ENCODE measurements at places on chromosomes 12 and 14.

GRCh38 chr14:64676410-64677008 lies 27.7 kb upstream of the PLEKHG3 start:
- no peak for DNase-seq

DNA sequence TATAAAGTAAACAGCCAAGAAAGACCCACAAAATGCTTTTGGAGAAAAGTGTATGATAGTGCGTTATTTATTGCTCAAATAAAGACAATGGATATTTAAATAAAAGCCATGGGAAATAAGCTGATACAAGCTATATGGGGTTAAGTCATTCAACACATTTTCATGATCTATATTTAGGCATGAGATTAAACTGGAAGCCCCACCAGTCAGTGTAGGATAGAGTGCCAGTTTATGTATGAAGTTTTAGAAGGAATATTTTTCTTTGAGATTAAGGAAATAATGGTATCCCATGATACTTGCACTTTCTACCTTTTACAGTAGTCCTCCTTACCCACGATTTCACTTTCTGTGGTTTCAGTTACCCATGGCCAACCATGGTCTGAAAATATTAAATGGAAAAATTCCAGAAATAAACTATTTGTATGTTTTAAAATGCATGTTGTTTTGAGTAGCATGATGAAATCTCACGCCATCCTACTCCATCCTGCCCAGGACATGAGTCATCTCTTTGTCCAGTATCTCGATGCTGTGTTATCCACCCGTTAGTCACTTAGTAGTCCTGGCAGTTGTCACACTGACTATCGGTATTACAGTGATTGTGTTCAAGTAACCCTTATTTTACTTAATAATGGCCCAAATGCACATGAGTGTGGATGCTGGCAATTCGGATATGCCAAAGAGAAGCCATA lies 22.3 kb downstream of the SYT1 start:
- no peak for DNase-seq

DNA sequence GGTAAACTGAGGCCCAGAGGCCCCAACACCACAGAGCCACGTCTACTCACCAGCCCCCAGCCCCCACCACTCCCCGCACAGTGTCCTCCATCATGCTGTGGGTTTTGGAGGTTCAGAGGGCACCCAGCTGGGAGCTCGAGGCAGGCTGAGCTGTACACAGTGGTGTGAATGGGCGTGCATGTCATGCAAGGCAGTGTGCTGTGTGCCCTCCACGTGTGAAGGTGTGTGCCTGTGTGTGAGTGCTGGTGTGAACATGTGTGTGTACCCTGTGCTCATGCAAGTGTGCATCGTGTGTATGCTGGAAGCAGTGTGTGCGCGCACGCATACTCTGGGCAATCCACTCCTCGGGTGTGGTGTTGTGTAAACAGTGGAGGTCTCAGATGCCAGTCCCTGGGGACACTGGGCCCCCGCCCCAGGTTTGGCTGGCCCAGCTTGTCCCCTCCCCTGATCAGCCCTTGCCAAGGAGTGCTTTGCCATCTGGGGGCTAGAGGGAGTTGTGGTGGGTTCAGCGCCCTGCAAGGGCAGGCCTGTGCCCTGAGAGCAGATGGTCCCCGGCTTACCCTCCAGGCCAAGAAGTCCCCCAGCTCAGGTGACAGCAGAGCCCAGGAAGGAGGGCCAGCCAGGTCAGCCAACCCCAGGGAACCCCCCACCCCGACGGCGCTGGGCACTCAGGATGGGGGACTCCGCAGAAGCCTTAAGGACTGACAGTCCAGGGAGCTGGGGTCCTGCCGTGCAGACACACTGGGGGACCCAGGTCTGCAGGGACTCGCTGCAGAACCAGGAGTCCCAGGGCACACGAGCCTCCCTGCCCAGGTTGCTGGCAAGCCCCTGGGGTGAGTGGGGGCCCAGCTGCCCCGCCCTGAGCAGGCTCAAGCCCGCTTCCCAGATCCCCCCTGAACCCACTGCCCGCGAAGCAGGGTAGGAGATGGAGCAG lies 23.8 kb upstream of the GPR132 start:
- DNase-seq = no peak

GRCh38 chr12:62772416-62772955 lies 162.5 kb downstream of the PPM1H start:
- DNase-seq = no peak

DNA sequence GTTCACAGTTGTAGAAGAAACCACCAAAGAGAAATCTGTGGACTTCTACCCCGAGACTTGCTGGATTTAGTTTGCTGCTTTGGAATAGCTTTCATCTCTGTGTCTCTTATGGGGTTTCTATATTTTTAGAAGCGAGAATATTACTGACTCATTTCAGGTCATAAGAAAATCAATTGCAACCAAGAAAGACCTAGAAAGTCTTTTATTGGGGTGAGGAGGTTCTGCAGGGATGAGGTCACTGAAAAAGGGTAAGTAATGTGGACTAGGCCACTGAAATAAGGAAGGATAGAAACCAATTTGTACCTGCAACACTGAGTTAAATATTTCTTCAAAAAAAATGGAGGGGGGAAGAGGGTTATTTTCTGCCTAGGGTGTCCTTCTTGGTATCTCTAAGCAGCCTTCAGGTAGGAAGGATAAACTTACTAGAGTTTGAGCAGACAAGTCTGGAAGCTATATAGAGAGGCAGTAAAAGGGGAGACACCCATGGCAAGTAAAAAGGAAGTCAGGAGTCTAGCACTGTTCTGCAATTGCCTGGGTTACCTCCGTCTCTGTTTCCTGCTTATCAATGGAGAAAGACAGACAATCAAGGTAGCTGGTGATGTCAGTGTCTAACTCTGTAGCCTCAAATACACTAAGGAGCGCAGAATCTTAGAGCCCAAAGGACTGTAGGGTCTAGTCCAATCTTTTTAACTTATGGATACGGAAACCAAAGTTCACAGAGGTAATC lies 19.6 kb upstream of the KERA start:
- DNase-seq = no peak

DNA sequence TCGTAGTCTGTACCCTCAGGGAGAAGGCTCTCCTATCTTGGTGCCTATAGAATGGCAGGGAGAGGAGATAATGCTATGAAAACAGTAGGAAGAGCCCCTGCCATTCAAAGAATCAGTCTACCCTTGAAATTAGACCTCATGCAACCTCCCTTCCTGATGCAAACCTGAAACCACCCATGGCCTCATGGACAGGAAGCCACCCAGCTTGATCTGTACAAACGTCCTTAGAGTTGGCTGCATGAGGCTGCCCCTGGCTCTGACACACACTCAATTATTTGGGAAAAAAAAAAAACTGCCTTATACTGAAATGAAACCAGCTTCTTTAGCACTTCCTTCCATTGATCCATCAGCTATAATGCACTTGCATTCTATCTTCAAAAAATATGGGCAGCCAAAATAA lies 116.6 kb upstream of the BCL2L14 start:
- DNase-seq = no peak

- DNase-seq = no peak
Observed at GRCh38 chr12:116659771-116660481, 77.9 kb downstream of the SPRING1 start.

GRCh38 chr12:15179672-15180071 lies 41.5 kb downstream of the RERG start:
- no peak for DNase-seq

DNA sequence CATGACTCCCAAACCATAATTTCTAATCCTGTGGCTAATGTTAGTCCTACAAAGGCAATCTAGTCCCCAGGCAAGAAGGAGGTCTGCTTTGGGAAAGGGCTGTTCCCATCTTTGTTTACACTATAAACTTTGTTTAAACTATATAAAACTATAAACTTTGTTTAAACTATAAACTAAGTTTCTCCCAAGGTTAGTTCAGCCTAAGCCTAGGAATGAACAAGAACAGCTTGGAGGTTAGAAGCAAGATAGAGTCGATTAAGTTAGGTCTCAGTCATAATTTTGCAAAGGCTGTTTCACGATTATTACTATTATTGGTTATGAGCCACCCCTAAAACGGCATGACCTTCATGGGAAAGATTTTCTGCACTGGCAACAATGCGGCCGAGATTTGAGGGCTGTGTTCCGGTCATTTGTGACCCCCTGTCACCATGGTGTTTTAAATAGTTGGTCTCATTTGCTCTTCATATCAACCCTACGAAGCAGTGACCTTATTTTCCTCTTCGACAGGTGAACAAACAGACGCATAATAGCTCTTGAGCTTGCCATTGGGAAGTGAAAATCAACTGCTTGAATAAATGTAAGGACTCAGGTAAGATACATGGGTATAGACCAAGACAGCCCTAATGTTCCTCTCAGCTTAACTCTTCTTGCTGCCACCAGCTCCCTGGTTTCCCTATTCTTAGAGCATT lies 322.6 kb upstream of the TMEM132C start:
- DNase-seq = no peak

- DNase-seq = no peak
Observed at GRCh38 chr14:72633551-72633950, 260.4 kb downstream of the DPF3 start.

DNA sequence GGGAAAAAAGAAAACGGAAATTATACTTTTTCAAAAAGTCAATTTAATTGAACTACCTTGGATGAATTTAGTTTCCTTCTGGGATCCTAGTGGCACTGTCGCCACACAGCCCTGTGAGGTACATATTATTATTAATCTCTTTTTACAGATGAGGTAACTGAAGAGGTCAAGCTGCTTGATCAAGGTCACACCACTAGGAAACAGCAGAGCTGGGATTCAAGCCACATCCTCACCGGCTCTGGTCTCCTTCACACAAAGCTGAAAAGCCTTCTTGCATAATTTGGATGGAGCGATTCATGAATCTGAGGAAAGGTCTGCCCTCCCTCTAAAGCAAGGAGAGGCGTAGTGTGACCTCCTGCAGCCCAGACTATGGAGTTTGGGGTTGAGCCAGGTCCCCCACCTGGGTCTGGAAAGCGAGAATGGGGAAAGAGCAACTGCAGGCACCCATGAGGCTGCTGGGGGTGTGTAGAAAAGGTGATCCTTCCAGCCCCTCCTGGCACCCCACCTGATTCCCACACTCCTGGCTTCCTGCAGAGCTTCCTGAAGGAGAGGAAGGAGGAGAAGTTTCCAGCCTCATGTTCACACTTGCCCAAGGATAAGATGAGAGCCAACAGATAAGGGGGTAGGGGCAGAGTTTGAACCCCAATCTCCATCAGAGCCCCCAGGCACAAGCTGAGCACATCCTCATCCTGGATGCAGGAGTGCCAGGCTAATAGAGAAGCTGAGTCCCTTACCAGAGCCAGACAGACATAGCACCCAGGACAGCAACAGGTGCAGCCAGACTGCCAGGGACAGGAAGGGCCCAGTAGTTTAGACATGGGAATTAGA lies 3.9 kb upstream of the KRT79 start:
- DNase-seq = no peak

DNA sequence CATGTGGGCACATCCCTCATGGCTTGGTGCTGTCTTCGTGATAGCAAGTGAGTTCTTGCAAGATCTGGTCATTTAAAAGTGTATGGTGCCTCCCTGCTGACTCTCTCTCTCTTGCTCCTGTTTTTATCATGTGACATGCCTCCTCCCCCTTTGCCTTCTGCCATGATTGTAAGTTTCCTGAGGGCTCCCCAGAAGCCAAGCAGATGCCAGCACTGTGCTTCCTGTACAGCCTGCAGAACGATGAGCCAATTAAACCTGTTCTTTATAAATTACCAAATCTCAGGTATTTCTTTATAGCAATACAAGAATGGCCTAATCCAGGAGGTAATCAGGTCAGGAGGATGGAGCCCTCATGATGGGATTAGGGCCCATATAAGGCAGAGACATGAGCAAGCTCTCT lies 116.3 kb downstream of the DPF3 start:
- DNase-seq = no peak

DNA sequence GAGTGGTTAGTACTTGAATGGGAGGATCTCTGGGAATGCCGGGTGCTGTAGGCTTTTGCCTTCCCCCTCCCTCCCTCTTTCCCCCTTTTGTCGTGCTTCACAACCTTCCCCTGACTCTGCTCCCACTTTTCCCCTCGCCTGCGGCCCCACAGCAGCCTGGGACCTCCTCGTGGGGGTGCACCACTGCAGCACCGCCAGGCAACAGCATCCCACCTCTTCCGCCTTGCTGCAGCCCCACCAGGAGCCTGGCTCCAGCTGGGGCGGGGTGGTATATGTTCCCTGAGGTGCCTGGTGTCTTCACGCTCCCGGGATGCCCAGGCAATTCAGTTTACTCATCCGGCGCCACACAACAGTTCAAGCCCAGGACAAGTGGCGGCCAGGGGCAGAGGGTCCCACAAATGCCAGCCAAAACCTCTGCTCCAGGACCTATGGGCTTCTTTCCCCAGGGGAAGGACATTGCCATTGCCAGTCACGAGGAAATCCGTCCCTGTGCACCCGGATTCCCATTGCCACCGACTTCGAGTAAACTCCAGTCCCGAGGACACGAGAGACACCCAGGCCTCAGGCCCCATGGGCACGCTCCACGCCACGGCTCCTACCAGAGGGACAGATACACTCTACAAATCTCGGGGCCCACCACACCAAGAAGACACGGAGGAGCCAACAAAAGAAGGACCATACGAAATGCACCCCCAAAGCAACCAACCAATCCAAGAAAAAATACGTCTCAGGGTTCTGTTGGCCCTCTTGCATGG lies 181.7 kb downstream of the ALG10 start:
- DNase-seq = no peak

DNA sequence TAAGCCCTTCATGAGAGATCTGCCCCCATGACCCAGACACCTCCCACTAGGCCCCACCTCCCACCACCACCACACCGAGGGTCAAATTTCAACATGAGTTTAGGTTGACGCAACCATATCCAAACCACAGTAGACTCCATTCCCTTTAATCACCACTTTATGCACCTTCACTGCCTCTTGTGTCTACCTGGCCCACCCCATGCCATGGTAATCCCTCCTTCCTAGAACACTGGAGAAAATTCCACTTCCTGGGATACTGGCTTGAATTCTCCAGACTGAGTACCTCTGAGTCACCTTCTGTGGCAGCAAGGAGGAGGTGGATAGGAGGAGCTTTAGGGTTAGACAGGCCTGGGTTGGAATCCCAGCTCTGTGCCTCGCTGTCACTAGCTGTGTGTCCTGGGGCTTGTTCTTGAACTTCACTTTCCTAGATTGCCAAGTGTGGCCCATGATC lies 26.1 kb upstream of the CIPC start:
- DNase-seq = no peak

DNA sequence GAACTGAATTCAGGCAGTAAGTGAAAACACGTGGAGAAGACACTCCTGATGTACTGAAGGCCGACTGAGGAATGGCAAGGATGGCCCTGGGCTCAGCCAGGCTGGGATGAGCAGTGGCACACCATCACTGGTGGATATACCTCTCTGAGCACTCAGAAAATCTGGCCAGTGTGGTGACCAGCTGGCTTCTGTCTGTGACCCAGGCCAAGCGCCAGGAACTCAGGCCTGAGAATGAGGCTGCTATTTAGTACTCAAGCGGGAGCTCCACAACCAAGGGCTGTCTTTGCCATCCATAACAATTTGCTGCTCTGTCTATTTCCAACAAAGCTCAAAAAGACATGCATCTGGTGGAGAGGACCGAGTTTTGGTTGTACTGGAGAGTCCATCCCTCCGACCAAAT lies 586.3 kb downstream of the BCL11B start:
- DNase-seq = no peak

DNA sequence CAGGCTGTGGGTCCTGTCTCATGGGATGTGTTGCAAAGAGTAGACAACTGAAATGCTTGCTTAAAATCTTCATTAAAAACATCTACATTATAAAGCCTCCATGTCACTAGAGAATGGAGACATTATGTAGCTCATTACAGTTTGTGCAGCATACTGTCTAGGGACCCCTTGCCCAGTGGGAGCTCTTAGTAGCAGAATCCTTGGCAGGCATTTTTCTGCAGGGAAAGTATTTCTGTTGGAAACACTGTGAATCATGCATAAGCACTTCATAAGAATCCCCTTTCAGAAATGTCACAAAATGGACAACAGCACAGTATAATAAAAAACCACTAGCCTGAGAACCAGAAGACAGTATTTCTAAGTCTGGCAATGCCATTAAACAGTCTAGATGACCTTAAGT lies 174.3 kb downstream of the MGAT4C start:
- no peak for DNase-seq
